ENCODE measurements at places on chromosomes 13 and 19. TPM values are rescaled to one million over a fixed set of nuclear protein-coding genes. Genes with fewer than 3 reads are reported as not detected.

DNA sequence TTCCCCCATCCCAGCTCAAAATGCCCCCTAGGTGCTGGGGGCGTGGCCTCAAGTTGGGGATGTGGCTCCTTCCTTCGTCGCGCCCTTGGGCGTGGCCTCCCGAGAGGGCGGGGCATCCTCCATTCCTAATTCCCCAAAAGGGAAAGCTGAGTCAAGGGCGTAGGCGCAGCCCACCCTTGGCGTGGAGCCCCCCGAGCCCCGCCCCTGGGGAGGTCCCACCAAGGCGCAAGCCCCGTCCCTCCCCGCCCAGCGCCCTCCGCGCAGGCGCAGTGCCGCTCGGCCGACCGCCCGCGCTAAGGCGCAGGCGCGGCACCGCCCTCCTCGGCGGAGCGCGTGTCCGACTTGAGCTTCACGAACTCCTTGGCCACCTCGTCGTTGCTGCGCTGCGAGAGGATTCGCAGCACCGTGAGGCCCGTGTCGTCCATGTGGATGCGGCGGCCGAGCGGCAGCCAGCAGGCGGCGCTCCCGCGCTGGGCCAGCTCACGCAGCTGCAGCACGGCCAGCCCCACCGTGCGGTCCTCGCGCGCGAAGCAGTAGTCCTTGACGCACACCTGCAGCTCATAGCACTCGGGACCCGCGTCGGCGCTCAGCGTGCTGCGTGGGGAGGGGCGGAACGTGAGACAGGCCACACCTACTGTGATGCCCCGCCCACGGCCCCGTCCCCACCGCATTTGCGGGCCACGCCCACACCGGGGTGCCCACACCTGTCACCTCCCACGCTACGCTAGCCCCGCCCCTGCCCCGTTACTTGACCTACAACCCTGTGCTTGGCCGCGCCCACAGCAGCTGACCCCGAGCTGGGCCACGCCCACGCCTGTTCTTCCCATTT is 50.5 kb downstream of the COLGALT1 start:
- peak; percentile 67 for ATAC-seq

GRCh38 chr19:41521931-41522555 is 53.9 kb upstream of the CEACAM21 start:
- ATAC-seq = no peak

DNA sequence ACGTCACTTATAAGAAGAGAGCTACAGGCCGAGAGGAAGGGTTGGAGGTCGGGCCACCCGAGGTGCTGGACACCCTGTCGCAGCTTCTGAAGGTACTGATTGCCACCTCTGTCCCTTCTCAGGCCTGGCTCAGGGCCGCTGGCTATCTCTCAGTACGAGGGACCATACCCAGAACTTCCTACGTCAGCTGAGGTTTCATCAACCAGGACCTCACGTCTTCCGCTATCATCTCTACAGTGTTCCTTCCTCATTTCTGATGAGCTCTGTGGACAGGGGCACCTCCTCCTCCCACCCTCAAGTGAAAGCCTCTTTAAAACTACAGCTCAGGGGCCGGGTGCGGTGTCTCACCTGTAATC is 58.2 kb upstream of the USE1 start:
- no peak for ATAC-seq

DNA sequence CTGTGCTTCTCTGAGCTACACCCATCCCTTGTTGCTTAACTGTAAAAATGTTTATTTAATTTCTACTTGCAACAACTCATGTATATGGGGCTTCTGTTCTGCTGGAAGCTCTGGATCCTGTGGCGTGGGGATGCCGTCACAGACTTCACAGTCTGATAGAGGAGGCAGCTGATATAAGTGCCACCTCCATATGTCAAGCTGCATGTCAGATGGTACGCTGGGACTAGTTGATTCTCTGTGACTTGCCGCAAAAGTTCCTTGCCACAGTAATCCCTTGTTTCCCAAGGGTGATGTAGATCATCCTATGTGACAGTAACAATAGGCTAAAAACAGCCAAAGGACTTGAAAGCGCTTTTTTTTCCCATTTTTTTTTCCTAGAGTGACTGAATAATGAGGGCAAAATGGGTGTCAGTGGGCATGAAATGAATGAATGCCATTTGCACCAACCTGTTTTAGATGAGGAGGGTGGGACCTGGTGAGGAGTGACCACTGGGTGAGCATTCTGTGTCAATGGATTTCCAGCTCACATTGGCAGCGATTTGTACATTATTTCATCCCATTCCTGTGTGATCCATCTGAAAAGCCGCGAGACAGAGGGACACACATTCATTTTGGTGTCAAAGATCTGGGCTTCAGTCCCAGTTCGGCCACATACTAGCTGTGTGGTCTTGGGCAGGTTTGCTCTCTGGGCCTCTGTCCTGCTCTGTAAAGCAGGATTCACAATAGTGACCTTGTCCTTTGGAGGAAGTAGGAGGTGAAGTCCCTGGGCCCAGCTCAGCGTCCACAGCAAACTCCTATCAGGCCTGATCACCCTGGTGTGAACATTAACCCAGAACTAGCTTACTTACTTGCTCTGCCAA is 88.9 kb upstream of the RNF113B start:
- ATAC-seq = no peak

- ATAC-seq = no peak
Measured at GRCh38 chr19:14470031-14470876, 4.9 kb downstream of the PTGER1 start.

DNA sequence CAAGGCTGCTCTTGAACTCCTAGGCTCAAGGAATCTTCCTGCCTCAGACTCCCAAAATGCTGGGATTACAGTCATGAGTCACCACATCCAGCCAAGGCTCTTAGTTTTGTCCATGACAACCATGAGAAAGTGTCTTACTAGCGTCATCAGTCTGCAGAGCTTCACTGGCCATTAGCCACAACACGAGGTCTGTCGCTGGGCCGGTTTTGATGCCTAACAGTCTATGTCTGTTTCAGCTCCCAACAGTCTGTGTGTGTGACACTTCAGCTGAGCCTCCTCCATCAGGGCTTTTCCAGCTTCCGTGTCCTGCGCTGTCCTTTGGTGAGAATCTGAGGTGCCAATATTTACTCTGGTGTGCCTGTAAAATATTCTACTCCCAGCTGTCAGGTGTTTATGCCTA is 47.6 kb downstream of the CEP89 start:
- no peak for ATAC-seq

GRCh38 chr13:47929156-47929555 is 71.9 kb downstream of the SUCLA2 start:
- ATAC-seq = no peak

GRCh38 chr19:1317274-1318003 is 31.8 kb downstream of the EFNA2 start:
- no peak for ATAC-seq

GRCh38 chr13:113083402-113084061 is 22.1 kb upstream of the F7 start:
- peak; percentile 56 for ATAC-seq

DNA sequence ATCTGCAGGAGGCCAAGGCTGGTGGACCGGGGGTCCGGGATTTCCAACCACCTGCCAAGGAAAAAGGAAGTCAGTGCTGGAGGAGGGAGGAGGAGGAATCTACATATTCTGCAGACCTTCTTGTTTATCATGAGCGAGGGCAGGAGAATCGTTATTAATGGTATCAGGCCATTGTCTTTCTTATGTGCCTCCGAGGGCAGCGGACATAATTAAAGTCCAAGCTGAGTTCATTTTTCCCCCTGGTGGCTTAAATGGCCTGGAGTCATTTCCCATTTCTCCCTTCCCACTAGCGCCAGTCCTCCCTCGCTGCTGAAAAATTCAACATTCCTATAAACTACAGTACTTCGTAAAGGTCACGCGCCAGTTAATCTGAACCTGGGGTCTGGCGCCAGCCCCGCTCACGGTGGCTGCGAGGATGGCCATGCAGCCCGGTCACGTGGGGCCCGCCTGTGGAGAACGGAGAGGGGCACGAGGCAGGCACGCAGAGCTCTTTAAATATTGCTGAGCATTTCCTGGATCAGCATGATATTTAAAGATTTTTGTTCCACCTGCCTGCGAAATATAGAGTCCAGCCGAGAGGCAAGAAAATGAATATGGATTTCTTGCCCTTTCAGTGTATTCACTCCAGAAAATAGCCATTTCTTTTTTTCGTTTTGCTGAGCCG is 85.2 kb upstream of the PCDH8 start:
- ATAC-seq = no peak

GRCh38 chr19:46990991-46991676 is 28.5 kb upstream of the NPAS1 start:
- ATAC-seq = peak; percentile 89

DNA sequence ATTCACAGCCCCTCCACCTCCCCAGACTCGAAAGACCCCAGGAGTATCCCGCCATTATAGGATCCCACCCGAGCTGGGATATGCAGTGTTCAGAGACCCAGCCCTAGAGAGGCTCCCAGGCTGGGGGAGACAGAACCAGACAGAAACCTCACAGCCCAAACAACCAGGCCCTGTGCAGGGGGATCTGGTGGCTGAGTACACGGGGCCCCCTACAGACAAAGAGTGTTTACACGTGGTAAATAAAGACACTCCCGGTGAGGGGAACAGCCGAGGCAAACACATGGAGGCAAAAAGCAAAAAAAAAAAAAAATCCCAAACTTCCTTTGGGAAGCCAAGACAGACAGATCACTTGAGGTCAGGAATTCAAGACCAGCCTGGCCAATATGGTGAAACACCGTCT is 25.1 kb downstream of the TINCR start:
- ATAC-seq = no peak

GRCh38 chr19:55579766-55580621 is 654 bp downstream of the ZNF579 start:
- peak; percentile 25 for ATAC-seq

GRCh38 chr13:33388286-33388998 is 102.9 kb upstream of the STARD13 start:
- ATAC-seq = no peak

The CGB2 gene
- total RNA-seq = not detected

The LRRC4B gene
- total RNA-seq = 9.3 TPM

The CATSPERD gene
- total RNA-seq = 0.47 TPM

The FGF21 gene
- total RNA-seq = not detected

The ZNF723 gene
- total RNA-seq = not detected

The LNX2 gene
- 13.0 TPM for total RNA-seq

The SIGLEC9 gene
- total RNA-seq = 0.62 TPM
